Femur (tissue), 1 donor: ENCODE measurements at places on chromosomes 13 and 19.

- DNase-seq, result no peak
Observed at GRCh38 chr19:35107545-35107944, 8.1 kb upstream of the FXYD3 start.

DNA sequence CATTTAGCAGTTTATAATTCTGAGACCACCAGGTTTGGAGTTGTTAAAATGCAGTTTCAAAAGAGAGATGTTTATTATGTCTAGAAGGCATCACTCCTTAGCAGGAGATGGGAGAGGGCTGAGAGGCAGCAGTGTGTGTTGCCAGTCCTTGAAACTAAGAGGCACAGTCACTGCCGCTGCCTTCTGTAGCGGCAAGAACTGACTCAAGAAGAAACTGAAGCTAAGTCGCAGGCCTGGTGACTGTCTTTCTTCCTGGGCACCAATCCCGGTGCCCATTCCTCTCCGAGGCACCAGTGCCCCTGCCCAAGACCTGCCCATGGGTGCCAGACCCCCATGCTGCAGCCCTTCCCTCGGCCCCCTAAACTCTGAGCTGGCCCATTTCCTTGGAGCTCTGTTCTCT, 20.1 kb downstream of the N4BP2L1 start:
- DNase-seq, result no peak

DNA sequence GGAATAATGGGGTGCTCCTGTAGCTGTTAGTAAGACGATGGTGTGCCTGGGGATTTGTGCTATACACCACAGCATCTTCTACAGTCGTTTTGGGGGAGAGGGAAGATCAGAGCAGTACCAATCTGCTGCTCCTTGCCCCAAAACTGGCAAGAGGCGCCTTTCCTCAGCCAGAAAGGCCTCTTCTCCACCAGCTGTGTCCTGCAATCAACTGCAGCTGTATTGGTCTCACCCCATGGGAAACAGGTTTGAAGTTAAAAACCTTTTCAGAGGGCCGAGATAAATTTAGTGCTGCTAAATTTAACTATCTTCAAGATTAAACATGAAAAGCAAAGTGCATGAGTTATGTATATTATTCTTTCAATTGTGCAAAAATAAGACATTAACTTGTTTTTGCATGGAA, 1.2 kb upstream of the RNASEH2B start:
- no peak for DNase-seq

DNA sequence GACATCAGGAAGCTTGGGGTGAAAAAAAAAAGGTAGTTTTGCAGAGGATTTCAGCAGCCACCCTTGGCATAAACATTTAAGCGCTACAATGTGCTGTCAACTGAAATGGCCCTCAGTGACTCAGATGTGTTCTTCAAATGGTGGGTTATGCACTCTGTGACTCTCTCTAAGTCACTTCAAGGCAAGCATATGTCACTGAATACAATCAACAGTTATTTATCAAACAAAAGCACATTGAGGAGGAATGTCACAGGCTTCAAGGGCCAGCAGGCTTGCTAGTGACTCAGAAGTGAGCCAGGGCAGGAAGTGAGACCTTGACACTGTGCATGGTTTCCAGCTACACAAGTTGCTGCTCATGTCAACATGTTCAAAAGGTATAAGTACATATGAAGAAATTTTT, 523.7 kb upstream of the HTR2A start:
- no peak for DNase-seq

GRCh38 chr13:93304868-93305613, 78.4 kb downstream of the GPC6 start:
- DNase-seq, result no peak

GRCh38 chr19:53158119-53158656, 665 bp downstream of the ZNF347 start:
- DNase-seq, result peak; percentile 51
